ENCODE measurements at places on chromosomes 1 and 21.

- DNase-seq, result no peak
Measured at GRCh38 chr1:221072214-221072613, 193.0 kb downstream of the HLX start.

- no peak for DNase-seq
Measured at GRCh38 chr1:202037706-202038296, 27.4 kb downstream of the ELF3 start.

DNA sequence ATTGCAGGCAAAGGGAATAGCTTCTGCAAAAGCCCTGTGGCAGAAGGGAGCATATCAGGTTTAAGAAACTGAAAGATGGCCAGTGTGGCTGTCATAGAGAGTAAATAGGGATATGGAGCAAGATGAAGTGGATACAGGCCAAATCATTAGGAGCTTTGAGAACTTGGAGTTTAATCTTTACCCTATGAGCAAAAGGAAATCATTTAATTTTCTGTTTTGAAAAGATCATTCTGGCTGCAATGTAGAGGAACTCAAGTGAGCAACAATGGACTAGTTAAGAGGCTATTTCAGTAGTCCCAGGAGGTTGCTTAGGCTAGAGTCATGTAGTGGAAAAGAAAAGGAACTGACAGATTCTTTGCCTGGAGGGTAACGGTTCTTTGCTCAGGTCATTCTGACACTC lies 47.2 kb downstream of the RAP1A start:
- no peak for DNase-seq

DNA sequence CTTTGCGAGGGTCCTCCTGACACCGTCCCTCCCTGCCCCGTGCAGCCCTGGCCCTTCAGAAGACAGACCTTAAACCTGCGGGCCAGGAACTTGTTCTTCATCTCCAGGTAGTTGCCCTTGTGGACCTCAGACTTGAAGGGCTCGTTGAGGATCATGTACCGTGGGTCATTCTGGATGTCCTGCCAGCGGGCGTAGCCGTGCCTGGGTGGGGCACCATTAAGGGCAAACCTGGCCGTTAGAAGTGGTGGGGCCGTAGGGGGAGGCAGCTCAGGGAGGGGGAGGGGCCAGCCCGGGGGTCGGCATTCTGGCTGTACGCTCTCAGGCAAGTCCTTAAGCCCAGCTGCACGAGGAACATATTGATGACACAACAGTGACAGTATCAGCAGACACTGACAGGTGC lies 64.6 kb downstream of the KCNAB2 start:
- DNase-seq, result no peak

DNA sequence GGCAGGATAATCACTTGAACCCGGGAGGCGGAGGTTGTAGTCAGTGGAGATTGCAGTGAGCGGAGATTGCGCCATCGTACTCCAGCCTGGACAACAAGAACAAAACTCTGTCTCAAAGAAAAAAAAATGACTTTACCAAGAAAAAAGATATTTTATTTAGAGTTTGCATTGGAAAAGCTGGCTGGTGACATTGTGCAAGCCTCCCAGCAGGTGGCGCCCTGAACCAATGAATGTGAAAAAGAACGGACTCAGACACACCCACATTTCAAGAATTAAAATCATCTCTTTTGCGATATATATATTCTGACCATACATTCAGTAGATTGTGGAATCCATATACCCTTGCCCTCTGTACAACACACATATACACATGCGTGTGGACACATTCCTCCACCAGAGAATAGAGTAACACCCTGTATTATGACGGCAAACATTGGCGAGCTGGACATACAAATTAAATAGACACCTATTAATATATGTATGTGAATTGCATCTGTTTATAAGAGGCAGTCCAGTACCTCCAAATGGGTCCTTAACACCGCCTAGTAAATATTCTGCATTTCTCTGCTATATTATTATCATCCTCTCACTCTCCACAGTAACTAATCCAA lies 39.0 kb upstream of the CADM3 start:
- peak; percentile 77 for DNase-seq

DNA sequence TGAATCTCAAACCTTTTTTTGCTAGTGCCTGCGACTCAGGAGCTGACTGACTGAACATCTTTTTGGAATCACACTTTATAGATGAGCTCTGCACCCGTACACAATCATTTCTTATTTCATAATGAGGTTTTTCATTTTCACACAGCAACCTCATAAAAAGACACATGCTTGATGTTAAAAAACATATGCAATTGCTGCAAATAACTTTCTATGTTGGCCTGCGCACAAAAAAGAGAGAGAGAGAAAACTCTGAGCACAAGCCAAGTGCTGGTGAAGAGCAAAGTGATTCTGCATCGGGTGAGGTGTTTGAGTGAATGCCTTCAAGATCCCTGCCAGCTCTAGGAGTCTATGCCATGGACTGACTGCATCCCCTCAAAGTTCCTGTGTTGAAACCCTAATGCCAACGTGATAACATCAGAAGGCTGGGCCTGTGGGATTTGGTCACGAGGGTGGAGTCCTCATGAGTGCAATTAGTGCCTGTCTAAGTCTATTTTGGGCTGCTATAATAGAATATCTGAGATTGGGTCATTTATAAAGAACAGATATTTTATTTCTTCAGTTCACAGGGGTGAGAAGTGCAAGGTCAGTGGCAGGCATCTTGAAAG lies 36.6 kb downstream of the C1orf87 start:
- no peak for DNase-seq

- DNase-seq, result no peak
Measured at GRCh38 chr1:20873311-20873710, 86.2 kb upstream of the HP1BP3 start.

DNA sequence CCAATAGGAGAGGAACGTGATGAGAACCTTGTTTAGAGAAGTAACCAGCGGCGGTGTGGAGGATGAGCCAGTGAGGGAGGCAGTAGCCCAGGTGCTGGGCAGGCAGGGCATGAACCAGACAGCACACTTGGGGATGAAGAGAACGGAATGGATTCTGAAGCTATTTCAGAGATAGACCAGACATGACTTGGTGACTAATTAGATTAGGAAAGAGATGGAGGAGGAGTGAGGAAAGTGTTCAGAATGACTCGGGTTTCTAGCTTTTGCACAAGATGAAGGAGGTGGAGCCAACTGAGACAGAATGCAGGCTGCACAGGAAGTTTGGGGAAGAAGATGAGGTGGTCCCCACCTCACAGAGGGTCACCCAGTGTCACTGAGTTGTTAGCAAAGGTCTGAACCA lies 5.1 kb downstream of the PEF1 start:
- no peak for DNase-seq

DNA sequence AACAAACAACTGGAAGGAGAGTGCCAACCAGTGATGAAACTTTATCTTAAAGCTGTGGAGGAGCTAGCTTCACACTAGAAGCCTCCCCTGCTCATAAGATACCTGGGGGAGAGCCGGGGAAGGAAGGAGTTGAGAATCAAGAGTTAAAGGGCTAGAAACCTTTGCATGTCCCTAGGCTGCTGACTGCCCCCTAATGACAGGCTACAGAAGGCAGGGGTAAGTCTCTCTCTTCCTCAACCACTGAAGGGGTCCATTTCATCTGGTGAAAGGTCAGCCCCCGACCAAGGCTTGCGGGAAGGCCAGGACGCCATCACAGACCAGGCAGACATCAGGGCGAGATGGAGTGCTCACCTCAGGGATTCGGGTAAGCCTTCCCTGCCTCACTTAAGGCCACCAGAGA lies 65.6 kb upstream of the GRHL3 start:
- DNase-seq, result no peak

DNA sequence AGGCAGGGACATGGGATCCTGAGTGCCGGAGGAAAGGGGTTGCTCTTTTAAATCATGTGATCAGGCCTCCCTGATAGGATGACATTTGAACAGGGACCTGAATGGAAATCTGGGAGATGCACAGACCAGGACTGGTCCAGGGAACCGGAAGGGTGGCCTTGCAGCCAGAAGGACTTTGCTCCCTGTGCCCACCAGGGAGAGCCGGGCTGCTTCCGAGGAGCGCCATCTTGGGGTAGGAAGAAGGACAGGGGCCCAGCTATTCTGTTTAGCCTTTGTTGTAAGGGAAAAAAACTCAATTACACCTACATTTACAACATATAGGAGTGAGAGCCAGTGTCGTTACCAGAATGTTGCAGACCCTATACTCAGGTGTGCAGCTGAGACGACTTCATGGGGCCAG lies 5.5 kb downstream of the KLHDC7A start:
- DNase-seq, result no peak

- DNase-seq, result peak; percentile 70
Measured at GRCh38 chr1:30106125-30106524, 617.3 kb downstream of the MATN1 start.

- no peak for DNase-seq
Measured at GRCh38 chr1:87678266-87678665, 349.6 kb downstream of the LMO4 start.

GRCh38 chr1:23171181-23171755 lies 2.6 kb upstream of the LUZP1 start:
- no peak for DNase-seq

GRCh38 chr1:89815611-89816010 lies 5.2 kb upstream of the LRRC8D start:
- no peak for DNase-seq

- no peak for DNase-seq
Measured at GRCh38 chr1:117567435-117567834, 38.4 kb upstream of the TENT5C start.

DNA sequence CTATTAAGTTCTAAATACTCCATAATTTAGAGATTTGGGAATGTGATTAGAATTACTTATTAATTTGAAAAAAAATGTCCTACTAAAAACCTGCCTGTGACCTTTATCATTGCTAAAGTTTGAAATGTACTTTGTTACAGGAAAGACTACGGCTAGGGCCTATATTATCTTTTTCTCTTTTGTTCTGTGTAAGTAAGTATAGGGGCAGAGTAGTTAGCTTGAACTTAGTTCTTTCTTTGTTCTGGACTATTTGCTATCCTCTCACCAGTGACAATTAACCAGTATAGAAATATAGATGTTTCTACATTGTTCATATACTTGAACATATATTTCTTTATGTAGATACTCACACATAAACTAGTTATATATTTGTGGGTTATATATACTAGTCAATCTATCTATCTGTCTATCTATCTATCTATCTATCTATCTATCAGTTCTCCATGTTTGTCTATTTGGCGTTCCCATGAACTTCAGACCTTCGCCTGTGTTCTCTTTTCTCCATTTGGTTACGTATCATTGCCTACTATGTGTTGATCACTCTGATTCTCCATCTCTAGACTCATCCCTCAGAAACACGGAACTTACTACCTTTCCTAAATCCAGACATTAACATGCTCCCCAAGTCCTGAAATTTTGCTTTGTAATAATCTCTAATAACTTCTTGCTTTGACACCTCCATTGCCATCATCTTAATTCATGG lies 3.3 kb downstream of the PTPRC start:
- DNase-seq, result no peak

DNA sequence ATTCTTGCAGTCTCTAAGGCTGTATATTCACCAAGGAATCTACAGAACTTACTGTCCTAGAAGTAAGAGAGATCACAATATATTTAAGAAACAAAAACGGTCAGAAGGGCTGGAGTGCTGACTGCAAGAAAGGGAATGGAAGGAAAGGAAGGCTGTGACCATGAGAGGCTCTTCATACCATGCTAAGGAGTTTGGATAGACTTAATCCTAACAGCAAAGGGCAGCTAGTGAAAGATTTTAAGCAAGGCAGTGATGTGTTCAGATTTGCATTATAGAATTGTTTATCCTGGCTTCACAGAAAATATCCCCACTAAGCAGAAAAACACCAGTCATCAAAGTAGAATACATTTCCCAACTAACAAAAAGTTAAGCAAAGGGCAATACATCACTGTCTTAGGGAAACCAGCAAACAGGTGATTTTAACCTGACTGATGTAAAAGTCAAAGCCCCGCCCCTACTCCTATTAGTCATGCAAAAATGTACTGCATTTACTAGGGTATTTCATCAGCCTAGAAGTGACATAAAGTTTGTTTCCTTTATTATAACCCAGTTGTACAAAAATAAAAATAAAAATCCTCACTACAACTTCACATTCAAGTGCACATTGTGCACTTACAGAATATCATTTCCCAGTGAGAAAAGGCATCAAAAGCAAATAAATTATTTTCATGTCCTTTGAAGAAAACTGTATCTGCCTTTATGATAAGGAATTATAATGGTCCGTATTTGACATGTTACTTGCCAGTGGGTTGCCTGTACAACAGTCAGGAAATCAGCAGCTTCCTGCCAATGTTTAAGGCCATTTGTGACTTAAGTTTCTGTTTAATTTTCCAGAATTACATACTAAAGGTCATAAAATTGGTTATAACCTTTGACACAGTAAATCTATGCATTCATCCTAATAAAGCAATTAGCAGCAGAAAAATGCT lies 17.2 kb downstream of the JAK1 start:
- DNase-seq, result no peak

GRCh38 chr1:222385955-222386354 lies 161.9 kb downstream of the HHIPL2 start:
- no peak for DNase-seq

GRCh38 chr1:211965108-211965805 lies 70.1 kb downstream of the INTS7 start:
- DNase-seq, result no peak

GRCh38 chr1:35557118-35557610 lies at the start of gene KIAA0319L:
KIAA0319L (minus strand) TSS chr1:35557403; CDS start chr1:35554491, 2,912 bp downstream.
- DNase-seq, result peak; percentile 84

GRCh38 chr1:201515895-201516294 lies 9.0 kb upstream of the CSRP1 start:
- no peak for DNase-seq

DNA sequence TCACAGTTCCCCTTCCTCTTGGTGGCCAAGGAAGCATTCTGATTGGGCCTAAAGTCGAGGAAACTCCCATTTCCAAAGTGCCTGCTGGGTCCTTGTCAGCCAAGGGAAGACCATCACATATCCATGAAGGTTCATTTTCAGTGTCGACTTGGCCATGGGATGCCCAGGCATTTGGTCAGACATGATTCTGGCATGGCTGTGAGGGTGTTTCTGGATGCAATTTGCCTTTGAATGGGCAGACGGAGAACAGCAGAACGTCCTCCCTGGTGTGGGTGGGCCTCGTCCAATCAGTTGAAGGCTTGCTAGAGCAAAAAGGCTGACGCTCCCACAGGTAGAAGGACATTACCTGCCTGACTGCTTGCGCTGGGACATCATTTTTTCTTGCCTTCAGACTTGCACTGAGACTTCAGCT lies 48.3 kb upstream of the LBR start:
- no peak for DNase-seq

DNA sequence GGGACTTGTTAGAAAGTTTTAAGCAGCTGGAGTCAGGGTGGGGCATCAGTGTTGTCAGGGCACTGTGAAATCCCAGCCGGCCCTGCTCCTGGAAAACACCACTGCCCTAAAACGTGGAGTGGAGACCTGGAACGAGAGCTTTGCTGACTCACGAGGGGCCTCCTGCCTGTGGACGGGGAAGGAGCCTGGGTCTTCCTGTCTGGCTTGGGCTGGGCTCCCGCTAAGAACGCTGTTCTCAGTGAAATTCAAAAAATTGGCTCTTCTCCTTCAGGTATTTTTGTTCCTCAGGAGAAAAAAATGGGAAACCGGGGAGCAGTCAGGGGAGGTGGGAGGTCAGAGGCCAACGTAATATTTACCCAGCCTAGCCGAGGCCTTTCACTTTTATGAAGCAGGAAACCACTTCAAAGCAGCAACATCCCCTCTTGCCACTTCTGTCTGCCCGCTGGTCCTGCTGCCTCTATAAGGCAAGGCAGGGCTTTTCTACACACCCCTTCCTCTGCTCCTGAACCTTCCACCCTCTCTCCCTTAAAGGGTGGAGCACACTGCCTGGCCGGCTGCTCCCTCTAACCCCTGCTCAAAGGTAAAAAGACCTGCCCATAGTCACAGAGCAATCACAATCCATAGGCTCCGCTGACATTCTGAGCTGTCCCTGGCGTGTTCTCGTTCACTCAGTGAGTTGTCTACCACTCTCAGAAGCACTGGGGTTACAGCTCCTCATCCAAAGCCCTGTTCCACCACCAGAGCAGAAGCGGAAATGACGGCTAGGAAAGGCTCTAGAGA lies 8.0 kb downstream of the PLXNA2 start:
- no peak for DNase-seq
